ENCODE measurements at places on chromosomes 7 and 10.

GRCh38 chr7:143363016-143363937, 764 bp upstream of the FAM131B start:
- DNase-seq, result no peak

DNA sequence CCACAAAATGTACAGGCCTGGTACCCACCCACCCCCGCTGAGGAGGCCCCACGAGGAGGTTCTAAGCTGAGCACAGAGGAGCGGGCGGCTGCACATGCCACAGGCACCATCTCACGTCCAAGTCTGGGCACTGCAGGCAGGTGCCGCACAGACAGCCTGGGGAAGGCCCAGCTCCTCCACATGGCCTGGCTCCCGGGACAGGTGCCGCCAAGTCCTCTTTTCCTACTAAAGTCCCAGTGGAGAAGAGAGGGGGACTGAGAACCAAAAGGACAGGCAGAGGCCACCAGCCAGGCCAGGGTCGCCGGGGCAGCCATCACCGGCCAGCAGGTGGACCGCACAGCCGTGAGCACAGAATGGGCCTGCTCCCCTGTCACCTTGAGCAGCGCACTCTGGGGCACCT, 91.1 kb downstream of the MAD1L1 start:
- DNase-seq, result peak; percentile 17

DNA sequence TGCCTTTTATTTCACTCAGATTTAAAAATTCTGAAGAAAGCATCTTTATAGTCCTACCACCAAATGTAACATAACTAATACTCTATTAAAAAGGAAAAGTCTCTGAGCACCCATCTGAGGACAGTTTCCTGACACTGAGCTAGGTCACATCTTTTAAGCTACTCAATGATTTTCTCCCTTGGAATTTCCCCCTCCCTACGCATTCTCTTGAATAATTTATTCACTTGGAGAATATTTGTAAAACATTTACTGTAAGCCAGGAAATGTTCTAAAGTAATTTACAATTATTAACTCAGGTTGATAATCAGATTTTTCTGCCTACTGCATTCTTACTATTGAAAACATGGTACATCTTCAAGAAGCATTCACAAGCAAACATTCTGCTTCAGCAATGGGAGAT, 297.2 kb upstream of the VSTM2A start:
- no peak for DNase-seq

DNA sequence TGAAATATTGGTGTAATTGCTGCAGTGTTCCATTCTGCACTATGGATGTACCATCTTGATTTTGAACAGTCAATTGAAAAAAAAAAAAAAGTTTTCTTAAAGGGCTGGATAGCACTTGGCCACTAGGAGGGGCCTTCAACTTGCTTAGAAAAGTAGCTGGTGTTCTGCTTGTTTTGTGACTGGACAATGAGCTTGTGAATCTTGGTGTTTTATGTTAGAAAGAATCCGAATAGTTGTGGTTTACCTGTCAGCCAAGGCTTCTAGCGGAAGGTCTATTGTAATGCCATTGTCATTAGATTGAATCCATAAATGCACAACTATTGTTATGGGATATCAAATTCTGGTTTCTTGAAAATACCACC, 77.1 kb downstream of the BMPER start:
- no peak for DNase-seq

- no peak for DNase-seq
Measured at GRCh38 chr7:38842746-38843145, 66.2 kb downstream of the VPS41 start.

GRCh38 chr7:66627881-66628360, 760 bp upstream of the KCTD7 start:
- no peak for DNase-seq

Data from anterior cingulate cortex (tissue), 58 donors.